ENCODE measurements at places on chromosomes 5 and 9.

- H3K27me3 ChIP-seq: peaks cover 27% of the 10 kb centered on the region
- no peaks in the 10 kb centered on the region for H3K36me3 ChIP-seq
- DNase-seq: no peak
- no peak overlapping the region for H3K27ac ChIP-seq
- no peaks in the 10 kb centered on the region for H3K4me1 ChIP-seq
These were observed 99.4 kb upstream of the MVB12B start for GRCh38 chr9:126226991-126227936.

DNA sequence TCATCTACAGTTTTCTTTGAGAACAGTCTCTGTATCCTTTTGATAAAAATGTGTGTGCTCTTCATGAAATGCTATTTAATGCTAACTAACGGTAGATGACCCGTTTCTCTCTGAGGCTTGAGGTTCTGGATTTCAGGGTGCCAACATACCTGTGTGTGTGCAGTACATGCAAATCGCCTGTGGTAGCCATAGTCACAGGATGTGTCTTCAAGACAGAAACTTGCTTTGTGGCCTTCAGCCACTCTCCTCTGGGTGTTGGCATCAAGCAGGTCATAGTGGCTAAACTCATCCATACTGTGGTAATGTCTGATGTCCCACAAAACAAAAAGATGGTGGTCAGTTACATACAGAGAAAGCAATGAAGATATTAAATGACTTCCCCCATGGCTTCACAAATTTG is 4.2 kb downstream of the LOX start:
- no peak overlapping the region for H3K27ac ChIP-seq
- no peak overlapping the region for H3K4me3 ChIP-seq
- H3K27me3 ChIP-seq: no peaks in the 10 kb centered on the region
- peaks cover 65% of the 10 kb centered on the region for H3K36me3 ChIP-seq
- DNase-seq: no peak
- H3K4me1 ChIP-seq: peaks cover 16% of the 10 kb centered on the region

GRCh38 chr5:102731693-102732092 is 23.4 kb upstream of the PAM start:
- H3K4me3 ChIP-seq: no peak overlapping the region
- DNase-seq: no peak
- H3K27me3 ChIP-seq: no peaks in the 10 kb centered on the region
- H3K27ac ChIP-seq: no peak overlapping the region
- H3K36me3 ChIP-seq: no peaks in the 10 kb centered on the region

- no peaks in the 10 kb centered on the region for H3K27me3 ChIP-seq
- peaks cover 9% of the 10 kb centered on the region for H3K4me1 ChIP-seq
- DNase-seq: no peak
- no peak overlapping the region for H3K4me3 ChIP-seq
- peaks cover 88% of the 10 kb centered on the region for H3K36me3 ChIP-seq
These were observed 43.8 kb downstream of the STOM start for GRCh38 chr9:121326130-121326838.

- no peak for DNase-seq
- no peaks in the 10 kb centered on the region for H3K4me1 ChIP-seq
- H3K36me3 ChIP-seq: no peaks in the 10 kb centered on the region
- H3K27ac ChIP-seq: no peak overlapping the region
These were observed 184.9 kb upstream of the OR13F1 start for GRCh38 chr9:104319198-104319597.

DNA sequence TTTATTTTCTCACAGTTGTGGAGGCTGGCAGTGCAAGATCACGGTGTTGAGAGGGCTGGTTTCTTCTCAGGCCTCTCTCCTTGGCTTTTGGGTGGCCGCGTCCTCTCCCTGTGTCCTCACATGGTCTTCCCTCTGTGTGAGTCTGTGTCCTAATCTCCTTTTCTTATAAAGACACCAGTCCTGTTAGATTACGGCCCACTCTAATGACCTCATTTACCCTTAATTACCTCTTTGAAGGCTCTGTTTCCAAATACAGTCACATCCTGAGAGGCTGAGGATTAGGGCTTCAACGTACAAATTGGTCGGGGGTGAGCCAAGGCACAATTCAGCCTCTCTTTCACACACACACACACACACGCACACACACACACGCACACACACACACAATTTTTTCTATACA is 73.0 kb downstream of the UGCG start:
- no peaks in the 10 kb centered on the region for H3K27me3 ChIP-seq
- peaks cover 19% of the 10 kb centered on the region for H3K4me1 ChIP-seq
- no peak overlapping the region for H3K4me3 ChIP-seq
- no peak overlapping the region for H3K27ac ChIP-seq
- no peaks in the 10 kb centered on the region for H3K36me3 ChIP-seq

DNA sequence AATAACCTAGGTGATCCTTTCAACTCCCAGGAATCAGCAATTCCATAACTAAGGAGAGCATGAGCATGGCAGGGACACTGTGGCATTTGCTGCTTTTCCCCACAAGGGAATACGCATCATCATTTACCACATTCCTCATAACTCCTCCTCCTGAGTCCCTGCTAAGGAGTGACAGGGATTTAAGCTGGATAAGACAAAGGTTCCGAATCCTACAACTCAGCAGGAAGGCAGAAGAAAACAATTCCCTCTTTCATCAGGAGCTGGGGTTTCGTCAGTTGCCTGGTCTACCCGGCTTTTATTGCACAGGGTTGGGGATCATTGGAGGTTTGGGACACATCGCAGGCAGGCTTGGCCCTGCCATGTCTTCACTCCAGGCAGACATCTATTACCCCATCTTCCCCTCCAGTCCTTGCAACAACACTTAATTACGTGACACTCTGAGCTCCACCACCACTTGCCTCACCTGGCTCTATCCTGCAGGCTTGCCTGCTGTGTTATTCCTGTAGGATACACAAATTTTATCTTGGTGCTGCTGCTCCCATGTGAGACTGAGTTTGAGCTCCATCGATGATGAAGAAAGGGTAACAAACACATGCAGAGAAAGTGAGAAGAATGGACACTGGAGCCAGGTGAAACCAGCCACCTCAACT is 563.0 kb upstream of the KLF4 start:
- no peak for DNase-seq
- H3K36me3 ChIP-seq: no peaks in the 10 kb centered on the region
- peak overlapping the region; percentile 99 for H3K27ac ChIP-seq
- H3K4me3 ChIP-seq: no peak overlapping the region
- H3K4me1 ChIP-seq: peaks cover 64% of the 10 kb centered on the region

DNA sequence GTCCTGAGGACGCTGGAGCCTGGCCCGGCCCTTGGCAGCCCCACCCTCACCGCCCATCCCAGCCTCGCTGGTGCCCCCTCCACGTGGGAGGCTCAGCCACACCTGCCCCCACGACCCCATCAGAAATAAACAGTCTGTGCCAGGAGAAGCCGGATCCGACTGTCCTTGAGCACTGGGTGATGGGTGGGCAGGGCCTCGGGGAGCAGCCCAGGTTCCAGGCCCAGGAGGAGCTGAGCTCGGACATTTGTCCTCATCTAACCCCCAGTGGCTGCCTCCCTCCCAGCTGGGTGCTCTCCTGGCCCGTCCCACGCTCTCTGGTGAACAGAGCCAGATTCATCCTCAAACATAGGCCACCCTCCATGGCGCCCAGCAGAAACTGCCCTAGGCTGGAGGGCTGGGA is 4.6 kb upstream of the PTGDS start:
- no peak for DNase-seq
- no peak overlapping the region for H3K27ac ChIP-seq

- H3K4me3 ChIP-seq: no peak overlapping the region
- H3K27ac ChIP-seq: no peak overlapping the region
- DNase-seq: no peak
These were observed 15.6 kb downstream of the NIM1K start for GRCh38 chr5:43207601-43208000.

DNA sequence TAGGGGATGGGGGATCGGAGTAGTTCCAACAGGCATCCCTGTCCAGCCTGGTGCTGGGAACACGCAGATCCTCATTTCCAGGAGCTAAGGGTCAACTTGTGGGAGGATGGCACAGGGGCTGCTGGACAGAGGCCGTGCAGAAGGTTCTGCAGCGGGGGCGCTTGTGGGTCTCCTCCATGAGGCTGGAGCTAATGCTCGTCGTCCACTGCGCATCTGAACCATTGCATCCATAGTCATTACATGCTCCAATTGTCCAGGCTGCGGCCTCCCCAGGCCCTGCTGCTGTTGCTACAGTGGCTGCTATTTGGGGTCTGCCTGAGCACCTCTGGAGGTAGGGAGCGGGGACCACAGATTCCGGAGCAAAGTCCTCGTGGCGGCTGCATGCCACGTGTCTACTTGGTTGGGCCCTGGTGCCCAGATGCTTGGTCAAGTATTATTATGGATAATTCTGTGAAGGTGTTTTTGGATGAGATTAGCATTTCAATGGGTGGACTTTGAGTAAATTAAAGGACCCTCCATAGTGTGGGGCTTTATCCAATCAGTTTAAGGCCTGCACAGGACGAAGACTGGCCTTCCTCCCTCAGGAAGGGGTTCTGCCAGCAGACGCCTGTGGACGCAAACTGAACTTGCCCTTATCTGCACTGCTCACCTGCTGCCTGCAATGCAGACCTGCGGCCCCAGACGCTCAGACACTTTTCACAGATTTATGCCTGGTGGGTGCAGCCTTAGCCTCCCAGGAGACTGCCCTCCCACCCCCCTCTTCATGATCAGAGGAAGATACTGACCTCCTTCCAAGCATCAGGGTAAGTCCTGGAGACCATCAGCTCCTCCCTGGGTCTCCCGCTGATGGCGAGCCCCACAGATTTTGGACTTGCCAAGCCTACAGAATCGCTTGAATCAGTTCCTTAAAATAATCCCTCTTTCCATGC is 127.5 kb upstream of the IRX4 start:
- no peaks in the 10 kb centered on the region for H3K36me3 ChIP-seq
- no peak overlapping the region for H3K27ac ChIP-seq
- H3K4me3 ChIP-seq: no peak overlapping the region
- DNase-seq: no peak
- H3K4me1 ChIP-seq: peaks cover 8% of the 10 kb centered on the region

- H3K27ac ChIP-seq: no peak overlapping the region
- H3K36me3 ChIP-seq: 0 out of 2 replicates have a peak, but pooled peaks cover 3% of the 10 kb centered on the region
- no peak overlapping the region for H3K4me3 ChIP-seq
- no peaks in the 10 kb centered on the region for H3K27me3 ChIP-seq
- H3K4me1 ChIP-seq: peaks cover 11% of the 10 kb centered on the region
These were observed 12.6 kb downstream of the QSOX2 start for GRCh38 chr9:136232969-136233368.

- peaks cover 31% of the 10 kb centered on the region for H3K4me1 ChIP-seq
- peaks cover 87% of the 10 kb centered on the region for H3K36me3 ChIP-seq
- H3K4me3 ChIP-seq: no peak overlapping the region
- DNase-seq: no peak
- H3K27me3 ChIP-seq: no peaks in the 10 kb centered on the region
- peak overlapping the region; percentile 99 for H3K27ac ChIP-seq
These were observed 26.3 kb upstream of the CORO2A start for GRCh38 chr9:98218562-98219363.

Data from RWPE2 (cell line).